ENCODE measurements at places on chromosomes 5 and 9.

- DNase-seq: no peak
Measured at GRCh38 chr9:82681809-82682208, 381.1 kb downstream of the RASEF start.

DNA sequence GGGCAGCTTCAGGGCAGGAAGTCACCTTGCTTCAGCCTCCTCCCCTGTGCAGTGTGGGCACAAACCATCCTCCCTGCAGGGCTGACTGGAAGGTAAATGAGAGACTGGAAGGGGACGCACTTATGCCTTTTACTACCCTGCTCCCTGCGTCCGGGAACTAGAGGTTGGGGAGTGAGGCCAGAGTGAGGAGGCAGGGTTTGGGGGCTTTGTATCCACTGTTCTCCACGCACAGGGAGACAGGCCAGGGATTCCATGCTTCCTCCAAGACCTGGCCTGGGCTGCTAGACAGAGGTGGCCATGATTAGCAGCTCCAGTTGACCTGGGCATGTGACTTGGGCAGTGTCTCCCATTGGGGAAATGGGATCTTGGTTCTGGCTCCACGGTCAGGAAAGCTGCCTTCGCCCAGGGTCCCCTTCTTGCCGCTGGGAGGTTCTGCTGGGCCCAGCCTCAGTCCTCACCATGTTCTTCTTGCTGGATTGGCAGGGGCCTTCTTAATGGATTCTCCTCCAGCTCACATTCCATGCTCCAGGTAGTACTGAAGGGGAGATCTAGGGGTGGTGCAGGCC is 37.0 kb upstream of the PSD2 start:
- DNase-seq: no peak

- DNase-seq: no peak
Measured at GRCh38 chr9:126149661-126150060, 177.0 kb upstream of the MVB12B start.

DNA sequence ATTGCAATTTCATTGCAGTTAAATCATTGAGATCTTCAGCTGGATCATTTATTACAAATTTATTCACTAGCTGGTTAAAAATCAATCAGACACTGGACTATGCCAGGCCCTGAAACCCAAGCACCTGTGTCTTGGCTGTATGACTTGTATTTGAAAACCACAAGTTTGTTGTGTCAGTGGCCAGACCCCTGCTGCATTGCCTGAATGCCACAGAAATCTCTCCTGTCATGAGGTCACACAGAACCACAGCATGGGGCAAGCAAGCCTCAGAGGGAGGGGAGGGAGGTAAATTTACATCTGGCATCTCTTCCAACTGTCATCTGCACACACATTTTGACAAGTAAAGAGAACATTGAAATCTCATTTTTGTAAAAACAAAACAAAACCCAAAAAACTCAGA is 90.0 kb downstream of the ARRDC3 start:
- DNase-seq: peak; percentile 44

- DNase-seq: no peak
Measured at GRCh38 chr9:92289708-92290390, 3.6 kb downstream of the IARS1 start.

DNA sequence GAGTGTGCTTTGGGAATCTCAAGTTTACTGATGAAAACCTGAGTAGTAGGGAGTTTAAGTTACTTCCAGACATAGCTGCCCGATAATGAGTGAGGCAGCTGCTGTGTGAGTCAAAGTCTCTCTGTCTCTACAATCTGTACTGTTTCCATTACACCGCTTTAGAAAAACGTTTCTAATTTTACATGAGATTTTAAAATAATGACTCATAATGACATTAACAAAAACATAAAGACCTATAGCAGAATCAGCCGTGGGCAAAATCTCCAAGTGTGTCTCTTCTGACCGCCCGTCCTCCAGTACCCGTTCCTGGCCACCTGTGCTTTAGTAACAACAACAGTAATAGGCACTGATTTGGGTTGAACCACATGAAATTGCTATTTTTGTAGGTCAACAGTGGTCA is 69.6 kb upstream of the PRRC1 start:
- peak; percentile 75 for DNase-seq

DNA sequence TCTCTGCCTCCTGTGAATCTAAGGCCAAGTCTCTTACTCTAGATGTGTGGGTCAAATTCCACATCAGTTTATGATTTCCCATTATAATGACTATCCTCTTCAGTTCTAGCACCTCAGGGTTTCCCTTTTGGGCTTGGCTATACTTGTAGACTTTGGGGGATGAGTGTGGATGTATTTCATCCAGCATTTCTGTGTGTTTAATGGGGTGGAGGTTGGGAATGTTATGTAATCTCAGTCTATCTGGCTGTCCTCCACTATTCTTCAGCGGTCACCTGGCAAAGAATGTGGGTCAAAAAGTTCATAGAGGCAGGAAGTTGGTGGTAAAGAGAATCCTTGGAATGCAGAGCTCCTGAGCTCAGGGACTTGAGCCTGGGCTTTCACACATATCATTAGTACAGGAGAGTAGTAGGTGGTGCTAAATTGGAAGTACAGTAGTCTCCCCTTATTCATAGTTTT is 64.9 kb downstream of the CFAP95 start:
- no peak for DNase-seq

- DNase-seq: peak; percentile 49
Measured at GRCh38 chr5:141821430-141821925, 56.7 kb downstream of the PCDH1 start.

DNA sequence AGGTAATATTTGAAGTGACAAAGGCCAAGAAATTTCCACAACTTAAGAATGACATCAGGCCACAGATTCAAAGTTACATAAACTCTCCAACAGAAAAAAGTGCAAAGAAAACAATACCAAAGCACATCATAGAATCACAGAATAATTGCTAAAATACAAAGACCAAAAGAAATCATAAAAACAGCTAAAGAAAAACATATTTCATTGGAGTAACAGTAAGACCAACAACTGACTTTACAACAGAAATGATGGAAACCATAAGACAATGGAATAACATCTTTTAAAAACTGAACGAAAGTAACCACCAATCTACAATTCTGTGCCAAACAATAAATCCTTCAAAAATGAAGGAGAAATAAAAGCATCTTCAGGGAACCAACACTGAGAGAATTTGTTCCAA is 38.3 kb downstream of the ZDHHC21 start:
- no peak for DNase-seq

- no peak for DNase-seq
Measured at GRCh38 chr5:122501089-122501435, 189.0 kb downstream of the SNCAIP start.

DNA sequence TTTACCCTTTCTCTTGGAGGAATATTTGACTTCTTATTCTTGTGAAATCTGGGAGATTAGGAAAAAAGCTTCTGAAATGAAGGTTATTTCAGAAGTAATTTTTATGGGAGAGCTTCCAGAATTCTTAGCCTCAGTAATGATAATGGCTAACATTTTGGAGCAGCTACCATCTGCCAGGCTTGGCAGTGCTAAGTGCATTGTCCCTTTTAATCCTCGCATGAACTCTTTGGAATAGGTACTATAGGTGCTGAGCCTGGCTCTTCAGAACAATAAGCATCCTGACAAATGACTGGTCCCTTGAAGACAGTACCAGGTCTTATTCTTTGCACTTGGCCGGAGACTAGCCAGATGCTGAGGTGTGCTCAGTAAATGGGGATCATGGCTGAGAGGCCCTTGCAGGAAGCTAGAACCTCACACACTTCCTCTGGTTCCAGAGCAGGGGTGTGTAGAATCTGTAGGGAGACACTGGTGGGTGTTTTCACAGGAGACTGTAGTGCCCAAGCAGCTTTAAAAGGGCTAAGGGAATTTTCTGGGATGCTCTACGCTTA is 90.7 kb downstream of the RCL1 start:
- DNase-seq: no peak

DNA sequence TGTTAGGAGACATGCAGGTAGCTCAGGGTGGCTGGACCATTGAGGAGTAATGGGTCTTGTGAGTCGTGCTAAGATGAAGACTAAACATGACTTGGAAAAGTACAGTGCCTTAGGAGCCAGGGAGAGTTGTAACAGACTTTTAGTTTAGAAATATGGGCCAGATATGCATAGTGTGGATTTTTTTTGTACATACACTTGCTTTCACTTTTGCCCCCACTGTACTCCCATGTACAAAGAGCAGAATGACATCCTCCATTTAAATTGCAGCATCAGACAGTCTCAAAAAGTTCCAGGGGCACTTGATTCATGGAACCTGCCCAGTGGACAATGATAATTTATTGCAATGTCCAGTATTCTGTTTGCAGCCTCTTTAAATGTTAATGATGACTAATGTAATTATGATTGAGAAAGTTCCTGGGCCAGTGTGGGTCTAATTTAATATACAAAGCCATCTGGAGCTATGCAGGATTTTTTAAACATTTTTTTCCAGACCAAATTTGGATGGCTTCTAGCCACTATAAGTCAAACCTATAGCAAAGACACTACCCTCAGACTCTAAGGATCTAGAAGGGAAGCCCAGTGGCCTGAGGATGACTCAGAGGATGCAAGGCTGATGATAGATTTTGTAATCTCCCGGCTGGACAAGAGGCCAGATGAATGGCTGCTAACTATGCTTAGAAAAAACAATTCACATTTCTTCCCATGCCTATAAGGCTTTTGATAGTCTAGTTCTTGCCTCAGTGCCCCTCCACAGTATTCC is 80.1 kb downstream of the TRPC7 start:
- DNase-seq: peak; percentile 6

GRCh38 chr5:98977723-98978122 is 48.9 kb upstream of the CHD1 start:
- no peak for DNase-seq

DNA sequence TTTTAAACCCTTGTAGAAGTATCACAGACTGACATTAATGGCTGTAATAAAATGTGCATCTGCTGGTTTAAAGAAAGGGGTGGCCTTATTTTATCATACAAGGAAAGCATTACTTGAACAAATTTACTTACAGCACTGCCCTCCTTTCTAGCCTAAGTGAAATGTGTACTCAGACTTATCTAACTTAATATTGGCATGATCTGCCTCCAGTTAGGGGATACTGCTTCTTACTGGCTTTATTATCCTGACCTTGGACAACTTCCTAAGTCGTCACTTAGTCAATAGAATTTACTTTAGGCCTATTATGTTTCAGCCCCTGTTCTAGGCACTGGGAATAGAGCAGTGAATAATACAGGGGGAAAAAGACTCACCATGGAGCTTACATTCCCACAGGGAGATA is 79.4 kb downstream of the TEK start:
- DNase-seq: no peak

GRCh38 chr9:127970401-127971313 is 10.1 kb downstream of the EEIG1 start:
- no peak for DNase-seq

GRCh38 chr9:4859035-4859434 is 66.3 kb downstream of the RCL1 start:
- no peak for DNase-seq

Data from brain microvascular endothelial cell (primary cell).